BJ (cell line): ENCODE measurements at places on chromosomes 11 and 22.

GRCh38 chr22:37047006-37047405 lies 4.5 kb upstream of the KCTD17 start:
- DNase-seq, result no peak

DNA sequence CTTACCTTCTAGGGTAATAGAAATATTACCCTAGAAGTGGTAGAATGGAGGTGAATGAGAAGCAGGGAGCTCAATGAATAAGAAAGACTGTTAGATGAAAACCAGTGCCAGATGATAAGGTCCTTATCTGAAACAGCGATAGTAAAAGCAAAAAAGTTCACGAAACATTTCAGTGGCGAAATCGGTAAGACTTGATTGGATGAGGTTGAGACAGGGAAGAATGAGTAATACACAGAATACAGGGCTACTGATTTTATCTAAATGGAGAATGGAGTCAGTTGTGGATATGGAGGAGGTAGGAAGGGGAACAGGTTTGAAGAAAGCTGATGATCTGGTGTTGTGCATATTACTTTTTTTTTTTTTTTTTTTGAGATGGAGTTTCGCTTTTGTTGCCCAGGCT lies 96.5 kb downstream of the GALNT18 start:
- no peak for DNase-seq

DNA sequence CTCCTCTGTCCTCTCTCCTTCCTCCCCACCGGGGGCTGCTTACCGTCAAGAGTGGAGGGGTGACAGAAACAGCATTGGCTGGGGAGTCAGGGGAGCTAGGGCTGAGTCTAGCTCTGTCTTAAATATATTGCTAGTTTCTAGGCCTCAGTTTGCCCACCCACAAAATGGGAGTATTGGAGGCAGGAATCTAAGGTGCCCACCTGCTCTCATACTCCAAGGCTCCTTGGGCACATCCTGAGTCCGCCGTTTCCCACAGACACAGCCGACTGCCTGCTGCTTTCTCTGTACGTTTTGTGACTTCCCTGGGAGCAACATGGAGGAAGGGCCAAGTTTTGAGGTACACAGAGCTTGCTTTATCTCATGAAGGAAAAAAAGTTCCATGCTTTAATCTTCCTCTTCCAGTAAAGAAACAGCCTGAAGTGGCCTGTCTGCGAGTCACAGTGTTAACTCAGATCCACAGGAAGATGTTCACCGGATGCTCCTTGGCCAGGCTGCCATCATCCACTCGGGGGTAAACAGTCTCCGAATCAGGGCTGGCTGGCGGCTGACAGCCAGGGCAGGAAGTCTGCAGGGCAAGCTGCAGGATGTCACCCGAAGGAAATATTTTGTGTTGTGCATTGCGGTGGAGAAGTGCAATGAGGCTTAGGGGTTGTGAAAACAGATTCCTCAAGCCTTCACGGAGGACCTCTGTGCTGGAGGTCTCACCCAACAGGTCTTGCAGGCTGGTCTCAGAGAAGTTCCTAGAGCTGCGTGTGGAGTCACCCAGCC lies 11.0 kb upstream of the CERK start:
- no peak for DNase-seq

DNA sequence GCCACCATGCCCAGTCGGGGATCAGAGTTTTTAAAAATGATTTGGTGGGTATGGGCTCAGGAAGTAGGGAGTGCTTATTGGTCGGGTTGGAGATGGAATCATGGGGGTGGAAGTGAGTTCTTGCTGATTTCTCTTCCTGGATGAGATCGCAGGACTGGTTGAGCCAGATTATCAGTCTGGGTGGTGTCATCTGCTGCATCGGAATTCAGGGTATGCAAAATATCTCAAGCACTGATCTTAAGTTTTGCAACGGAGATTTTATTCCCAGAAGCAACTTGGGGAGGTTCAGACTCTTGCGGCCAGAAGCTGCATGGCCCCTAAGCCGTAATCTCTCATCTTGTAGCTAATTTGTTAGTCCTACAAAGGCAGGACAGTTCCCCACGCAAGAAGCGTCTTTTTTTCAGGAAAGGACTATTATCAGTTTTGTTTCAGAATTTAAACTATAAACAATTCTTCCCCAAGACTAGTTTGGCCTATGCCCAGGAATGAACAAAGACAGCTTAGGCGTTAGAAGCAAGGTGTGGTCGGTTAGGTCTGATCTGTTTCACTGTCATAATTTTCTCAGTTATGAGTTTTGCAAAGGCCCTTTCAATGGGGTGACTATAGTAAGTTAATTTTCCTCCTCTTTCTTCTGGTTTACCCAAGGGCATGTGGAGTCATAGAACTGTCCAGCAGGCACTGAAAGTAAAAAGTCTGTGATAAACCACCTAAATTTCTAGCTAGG lies 1.4 kb upstream of the PIWIL3 start:
- no peak for DNase-seq

DNA sequence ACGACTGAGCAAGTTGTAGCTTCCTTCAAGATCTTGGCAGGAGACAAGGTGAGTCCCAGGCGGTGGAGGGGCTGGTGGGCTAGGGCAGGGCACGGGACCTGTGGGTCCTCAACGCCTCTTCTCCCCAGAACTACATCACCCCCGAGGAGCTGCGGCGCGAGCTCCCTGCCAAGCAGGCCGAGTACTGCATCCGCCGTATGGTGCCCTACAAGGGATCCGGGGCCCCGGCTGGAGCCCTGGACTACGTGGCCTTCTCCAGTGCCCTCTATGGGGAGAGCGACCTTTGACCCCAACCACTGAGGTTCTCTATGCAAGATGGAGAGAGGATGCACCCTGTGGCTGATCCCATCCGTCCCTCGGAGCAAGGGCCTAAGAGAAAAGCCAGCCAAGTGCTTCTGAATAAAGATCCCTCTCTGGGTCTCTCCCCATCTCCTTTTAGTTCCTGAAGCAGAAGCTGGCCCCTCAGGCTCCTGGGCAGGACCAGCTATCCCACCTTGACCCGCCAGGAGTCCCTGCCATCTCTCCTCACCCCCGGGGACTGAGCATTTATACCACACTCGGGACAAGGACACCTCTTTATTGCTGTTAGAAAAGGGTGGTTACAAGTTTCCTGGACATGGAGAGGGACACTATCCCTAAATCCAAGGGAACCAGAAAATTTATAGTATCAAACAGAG lies 5.4 kb downstream of the CTSF start:
- DNase-seq, result no peak

- peak; percentile 79 for DNase-seq
Measured at GRCh38 chr22:45548991-45549761, 46.5 kb downstream of the FBLN1 start.

DNA sequence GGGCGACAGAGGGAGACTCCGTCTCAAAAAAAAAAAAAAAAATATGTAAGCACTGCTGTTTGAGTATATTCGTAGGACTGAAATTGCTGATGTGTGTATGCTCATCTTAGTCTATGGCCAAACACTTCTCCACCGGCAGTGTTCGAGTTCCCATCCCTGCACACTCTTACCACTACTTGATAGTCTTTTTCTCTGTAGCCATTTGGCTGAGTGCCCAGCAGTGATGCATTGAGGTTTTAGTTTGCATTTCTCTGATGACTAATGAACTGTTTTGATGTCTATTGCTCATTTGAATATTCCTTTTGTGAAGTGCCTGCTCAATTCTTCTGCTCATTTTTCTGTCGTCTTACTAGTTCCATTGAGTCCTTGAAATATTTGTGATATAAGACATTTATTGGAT lies 1.9 kb downstream of the TIRAP start:
- peak; percentile 62 for DNase-seq

DNA sequence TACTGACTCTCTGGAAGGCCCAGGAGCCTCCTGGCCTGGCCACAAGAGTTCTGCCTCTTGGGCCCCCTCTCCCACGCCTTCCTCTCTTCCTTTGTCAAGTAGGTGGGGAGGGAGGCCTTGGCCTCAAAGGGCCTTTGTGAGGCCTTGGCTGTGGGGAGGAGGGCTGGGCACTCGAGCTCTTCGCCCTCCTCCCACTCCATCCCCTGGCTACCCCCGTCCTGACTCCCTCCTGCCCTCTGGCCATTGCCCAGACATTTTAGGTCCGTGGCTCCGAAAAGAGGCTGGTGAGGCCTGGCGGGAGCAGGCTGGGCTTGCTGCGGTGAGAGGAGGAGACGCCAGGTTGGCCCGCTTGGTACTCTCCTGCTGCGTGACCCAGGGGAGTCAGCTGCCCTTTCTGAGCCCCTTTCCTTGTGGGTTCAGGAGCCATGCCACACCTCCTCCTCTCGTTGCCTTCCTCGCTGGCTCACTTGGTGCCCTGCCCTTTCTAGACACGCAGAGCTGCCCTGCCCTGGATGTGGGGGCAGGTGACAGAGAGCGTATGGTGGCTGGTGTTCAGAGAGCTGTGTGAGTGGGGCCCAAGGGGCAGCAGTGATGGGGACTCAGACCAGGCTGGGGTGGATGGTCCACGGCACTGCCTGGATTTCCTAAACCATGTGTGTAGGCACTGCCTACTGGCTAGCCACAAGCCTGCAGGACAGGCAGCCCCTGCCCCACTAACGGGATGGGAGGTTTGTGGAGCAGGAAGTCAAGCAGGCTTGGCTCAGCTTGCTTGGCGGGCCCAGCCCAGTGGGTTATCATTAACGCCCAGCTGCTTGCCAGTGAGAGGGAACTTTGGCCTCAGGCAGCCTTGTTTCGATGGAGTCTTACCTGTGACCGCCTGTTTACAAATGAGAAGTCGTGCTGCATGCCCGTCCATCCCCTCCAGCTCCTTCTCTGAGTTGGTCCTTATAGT lies 15.8 kb upstream of the OMP start:
- DNase-seq, result no peak

DNA sequence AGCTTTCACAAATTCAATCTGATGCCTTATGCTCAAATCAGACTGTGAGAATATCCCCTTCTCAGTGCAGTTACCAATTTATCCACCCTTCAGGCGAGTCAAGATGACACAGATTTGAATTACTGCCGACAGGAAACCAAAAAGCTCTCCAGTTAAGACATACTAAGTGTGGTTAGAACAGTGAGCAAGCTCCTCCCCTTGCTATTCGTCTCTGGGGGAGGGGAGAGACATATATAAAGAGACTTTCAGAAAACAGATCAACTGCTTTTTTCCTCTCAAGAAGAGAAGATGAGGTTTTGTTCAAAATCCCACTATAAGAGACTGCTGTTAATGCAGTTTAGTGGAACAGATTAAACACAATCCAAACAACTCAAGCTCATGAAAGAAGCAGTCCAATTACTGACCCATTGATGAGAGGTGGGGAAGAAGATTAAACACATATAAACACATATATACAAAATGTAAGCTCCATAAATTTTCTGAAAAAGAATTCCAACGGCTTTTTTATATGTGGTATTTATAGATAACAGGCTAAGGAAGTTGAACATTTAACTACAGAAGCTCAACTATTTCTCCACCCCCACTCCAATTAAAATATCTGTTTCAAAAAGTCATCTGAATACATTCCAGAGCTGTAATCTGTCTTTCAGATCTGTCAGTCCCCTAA lies 102.7 kb downstream of the MRTFA start:
- no peak for DNase-seq

- no peak for DNase-seq
Measured at GRCh38 chr22:37015587-37015878, 3.7 kb downstream of the TST start.

DNA sequence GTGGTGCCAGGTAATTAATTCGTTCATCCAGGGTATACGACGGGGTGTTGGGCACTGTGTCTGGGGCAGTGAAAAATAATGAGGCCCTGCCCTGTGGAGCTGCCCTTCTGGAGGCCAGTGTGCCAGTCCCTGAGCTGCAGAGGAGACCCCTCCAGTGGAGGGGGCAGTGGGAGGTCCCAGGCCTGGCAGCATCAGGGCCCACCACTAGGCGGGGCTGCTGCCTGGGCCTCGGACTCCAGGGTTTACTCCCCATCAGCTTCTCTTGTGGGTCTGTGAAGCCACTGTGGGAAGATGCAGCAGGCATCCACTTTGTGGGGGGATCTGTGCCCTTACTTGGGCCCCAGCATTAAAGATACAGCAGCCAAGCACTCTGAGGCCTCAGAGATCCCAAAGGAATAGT lies 17.4 kb upstream of the TMPRSS6 start:
- DNase-seq, result no peak

DNA sequence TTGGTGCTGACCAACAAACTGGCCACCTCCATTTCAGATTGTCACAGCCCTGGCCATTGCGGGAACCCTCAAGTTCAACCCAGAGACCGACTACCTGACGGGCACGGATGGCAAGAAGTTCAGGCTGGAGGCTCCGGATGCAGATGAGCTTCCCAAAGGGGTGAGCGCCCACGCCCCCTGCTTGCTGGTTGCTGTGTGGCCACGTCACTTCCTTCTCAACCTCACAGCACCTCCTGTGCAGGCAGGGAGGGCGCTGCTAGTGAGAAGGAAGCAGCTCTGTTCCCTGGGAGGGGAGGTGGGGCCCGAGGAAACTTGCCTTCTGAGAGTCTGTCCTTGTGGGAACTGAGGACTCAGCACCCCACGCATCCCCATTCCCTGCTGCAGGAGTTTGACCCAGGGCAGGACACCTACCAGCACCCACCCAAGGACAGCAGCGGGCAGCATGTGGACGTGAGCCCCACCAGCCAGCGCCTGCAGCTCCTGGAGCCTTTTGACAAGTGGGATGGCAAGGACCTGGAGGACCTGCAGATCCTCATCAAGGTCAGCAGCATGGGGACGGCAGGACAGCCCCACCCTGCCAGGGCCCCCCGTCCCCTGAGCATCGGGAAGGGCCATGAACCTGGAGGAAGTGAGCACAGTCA lies 19.3 kb downstream of the POLR3H start:
- no peak for DNase-seq

- no peak for DNase-seq
Measured at GRCh38 chr11:82899957-82900276, 313 bp downstream of the PRCP start.

DNA sequence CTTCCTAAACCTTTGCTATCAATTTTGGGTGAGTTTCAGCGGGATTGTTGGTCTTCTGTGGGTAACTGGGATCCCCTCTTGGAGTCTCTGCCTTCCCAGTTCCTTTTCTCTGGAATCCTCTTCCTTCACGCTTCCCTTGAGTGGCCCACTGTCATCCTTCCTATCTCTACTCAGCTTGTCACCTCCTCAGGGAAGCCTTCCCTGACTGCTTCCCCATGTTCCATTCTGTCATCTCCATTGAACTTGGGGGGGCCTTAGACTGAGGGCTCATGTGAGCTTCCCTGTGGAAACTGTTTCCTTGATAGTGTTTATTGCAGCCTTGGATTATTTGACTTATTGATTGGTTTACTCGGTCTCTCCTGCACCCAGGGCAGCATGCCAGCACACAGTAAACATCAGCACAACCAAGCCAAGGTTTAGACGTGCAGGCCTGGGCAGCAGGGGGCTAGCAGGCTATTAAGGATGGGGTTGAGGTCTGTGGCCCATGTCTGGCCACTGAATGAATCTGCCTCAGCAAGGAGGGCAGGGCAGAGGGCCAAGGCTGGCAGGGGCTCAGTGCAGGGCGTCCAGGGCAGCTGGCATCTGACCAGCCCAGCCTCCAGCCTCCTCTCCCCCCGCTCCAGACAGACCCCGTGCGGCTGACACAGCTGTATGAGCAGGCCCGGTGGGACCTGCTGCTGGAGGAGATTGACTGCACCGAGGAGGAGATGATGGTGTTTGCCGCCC lies 7.2 kb downstream of the TRPT1 start:
- no peak for DNase-seq

- no peak for DNase-seq
Measured at GRCh38 chr22:40258017-40258416, 80.3 kb downstream of the TNRC6B start.

GRCh38 chr11:88475991-88476418 lies 138.5 kb upstream of the CTSC start:
- DNase-seq, result peak; percentile 78

GRCh38 chr11:12719221-12719620 lies 45.0 kb downstream of the TEAD1 start:
- no peak for DNase-seq

- DNase-seq, result no peak
Measured at GRCh38 chr22:36180038-36180880, 19.7 kb upstream of the APOL3 start.

GRCh38 chr11:61949169-61950034 lies 749 bp upstream of the BEST1 start:
- DNase-seq, result peak; percentile 95
